ENCODE measurements at places on chromosomes 1 and 21. TPM values are rescaled to one million over a fixed set of nuclear protein-coding genes. Genes with fewer than 3 reads are reported as not detected.

DNA sequence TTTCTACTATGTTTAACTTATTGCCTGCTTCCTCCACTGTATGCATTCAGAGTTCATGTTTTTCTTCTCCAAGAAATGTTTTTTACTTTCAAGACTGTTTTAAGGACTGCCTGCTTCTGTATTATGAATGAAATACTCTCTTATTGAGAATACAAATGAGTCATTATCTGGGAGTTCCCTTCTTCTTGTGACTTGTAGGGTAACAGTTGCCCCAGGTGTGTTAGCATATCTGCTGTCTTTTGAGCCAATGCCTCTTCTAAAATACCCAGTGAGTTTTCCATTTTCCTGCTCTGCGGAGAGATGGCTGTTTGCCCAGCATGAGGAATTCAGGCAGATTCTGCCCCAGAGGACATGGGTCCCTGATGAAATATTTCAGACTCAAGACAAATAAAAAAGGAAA, 34.1 kb upstream of the ST6GALNAC5 start:
- DNase-seq, result no peak
- H3K27me3 ChIP-seq, result no peaks in the 10 kb centered on the region
- H3K4me1 ChIP-seq, result no peaks in the 10 kb centered on the region
- no peak overlapping the region for H3K4me3 ChIP-seq

GRCh38 chr1:97833881-97834280, 87.0 kb downstream of the DPYD start:
- H3K36me3 ChIP-seq, result no peaks in the 10 kb centered on the region
- H3K27ac ChIP-seq, result no peak overlapping the region
- DNase-seq, result no peak
- no peak overlapping the region for H3K4me3 ChIP-seq

- H3K27me3 ChIP-seq, result no peaks in the 10 kb centered on the region
- H3K27ac ChIP-seq, result no peak overlapping the region
- H3K36me3 ChIP-seq, result no peaks in the 10 kb centered on the region
- H3K4me1 ChIP-seq, result no peaks in the 10 kb centered on the region
Measured at GRCh38 chr1:4425892-4426291, 228.5 kb upstream of the AJAP1 start.

DNA sequence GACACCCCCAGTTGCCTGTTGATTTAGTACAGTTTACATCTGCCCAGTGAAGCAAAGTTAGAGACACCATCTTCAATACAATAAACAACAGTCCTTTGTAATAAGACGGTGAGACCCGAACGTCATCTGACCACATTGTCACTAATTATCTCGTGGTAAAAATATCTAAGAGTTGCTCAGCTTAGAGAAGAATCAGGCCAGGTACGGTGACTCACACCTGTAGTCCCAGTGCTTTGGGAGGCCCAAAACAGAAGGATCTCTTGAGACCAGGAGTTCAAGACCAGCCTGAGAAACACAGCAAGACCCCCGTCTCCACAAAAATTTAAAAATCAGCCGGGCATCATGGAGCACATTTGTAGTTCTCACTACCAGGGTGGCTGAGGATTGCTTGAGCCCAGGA, 53.5 kb downstream of the CD34 start:
- no peaks in the 10 kb centered on the region for H3K27me3 ChIP-seq
- H3K36me3 ChIP-seq, result no peaks in the 10 kb centered on the region
- H3K4me3 ChIP-seq, result no peak overlapping the region
- H3K27ac ChIP-seq, result no peak overlapping the region

KHDRBS1 gene
- 126 TPM for total RNA-seq

Measured in astrocyte (in vitro differentiated cells and primary cell).